Natural killer cell treated with Interleukin-12 subunit alpha and Interleukin-12 subunit beta and Interleukin-15 and Interleukin-18, amount 100 ng/mL, for 72 hours (primary cell): ENCODE measurements at places on chromosomes 7 and 10. TPM values are rescaled to one million over a fixed set of nuclear protein-coding genes. Genes with fewer than 3 reads are reported as not detected.

GRCh38 chr7:1848911-1849311 is 178.8 kb downstream of the ELFN1 start:
- peak; percentile 31 for DNase-seq
- H3K4me3 ChIP-seq = no peak overlapping the region
- H3K27ac ChIP-seq = no peak overlapping the region
- H3K27me3 ChIP-seq = no peaks in the 10 kb centered on the region
- H3K4me1 ChIP-seq = peaks cover 14% of the 10 kb centered on the region

DNA sequence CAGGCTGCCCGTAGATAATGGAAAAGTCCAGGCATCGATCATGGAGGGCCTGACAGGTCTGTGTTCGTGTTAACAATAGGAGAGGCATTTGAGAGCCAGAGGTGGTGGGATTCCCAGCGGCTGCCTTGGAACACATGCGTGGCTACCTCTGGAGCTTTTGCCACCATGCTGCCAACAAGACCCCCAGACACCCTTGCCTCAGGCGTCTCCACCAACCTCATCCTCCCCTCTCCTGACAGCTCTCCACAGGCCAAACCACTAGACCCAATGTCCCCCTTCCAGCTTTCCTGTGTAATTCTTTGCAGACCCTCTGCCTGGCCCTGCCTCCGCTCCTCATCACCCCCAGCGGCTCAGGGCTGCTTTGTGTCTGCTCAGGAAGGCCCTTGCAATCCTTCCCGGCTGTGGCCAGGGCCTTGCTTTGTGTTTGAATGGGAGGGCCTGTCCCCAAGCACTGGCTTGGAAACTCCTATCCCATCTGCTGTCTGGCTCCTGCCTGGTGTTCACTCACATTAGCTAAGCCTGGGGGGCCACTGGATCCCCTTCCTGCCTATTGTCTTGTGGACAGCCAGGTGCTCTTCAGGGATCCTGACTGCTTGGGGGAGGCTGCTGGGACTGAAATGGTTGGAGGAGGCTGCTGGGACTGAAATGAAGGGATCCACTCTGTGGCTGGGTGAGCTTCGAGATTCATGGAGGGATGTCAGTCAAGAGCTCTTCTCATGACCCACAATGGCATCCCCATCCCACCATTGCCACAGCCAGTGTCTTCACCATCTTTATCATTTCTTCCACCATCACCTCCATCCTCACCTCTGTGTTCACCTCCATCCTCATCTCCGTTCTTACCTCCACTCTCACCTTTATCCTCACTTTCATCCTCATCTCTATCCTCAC is 60.8 kb upstream of the ELN start:
- H3K36me3 ChIP-seq = peaks cover 14% of the 10 kb centered on the region
- H3K4me3 ChIP-seq = no peak overlapping the region
- H3K27me3 ChIP-seq = peaks cover 8% of the 10 kb centered on the region
- H3K27ac ChIP-seq = no peak overlapping the region
- no peaks in the 10 kb centered on the region for H3K4me1 ChIP-seq

The HOXA6 gene
- total RNA-seq = 0.81 TPM

The RNF133 gene
- total RNA-seq = not detected

- peak overlapping the region; percentile 32 for H3K4me3 ChIP-seq
- peaks cover 66% of the 10 kb centered on the region for H3K4me1 ChIP-seq
- peak overlapping the region; percentile 40 for H3K27ac ChIP-seq
- peaks cover 50% of the 10 kb centered on the region for H3K36me3 ChIP-seq
- H3K27me3 ChIP-seq = no peaks in the 10 kb centered on the region
These were observed 13.2 kb downstream of the WAC start for GRCh38 chr10:28545967-28546644.

DNA sequence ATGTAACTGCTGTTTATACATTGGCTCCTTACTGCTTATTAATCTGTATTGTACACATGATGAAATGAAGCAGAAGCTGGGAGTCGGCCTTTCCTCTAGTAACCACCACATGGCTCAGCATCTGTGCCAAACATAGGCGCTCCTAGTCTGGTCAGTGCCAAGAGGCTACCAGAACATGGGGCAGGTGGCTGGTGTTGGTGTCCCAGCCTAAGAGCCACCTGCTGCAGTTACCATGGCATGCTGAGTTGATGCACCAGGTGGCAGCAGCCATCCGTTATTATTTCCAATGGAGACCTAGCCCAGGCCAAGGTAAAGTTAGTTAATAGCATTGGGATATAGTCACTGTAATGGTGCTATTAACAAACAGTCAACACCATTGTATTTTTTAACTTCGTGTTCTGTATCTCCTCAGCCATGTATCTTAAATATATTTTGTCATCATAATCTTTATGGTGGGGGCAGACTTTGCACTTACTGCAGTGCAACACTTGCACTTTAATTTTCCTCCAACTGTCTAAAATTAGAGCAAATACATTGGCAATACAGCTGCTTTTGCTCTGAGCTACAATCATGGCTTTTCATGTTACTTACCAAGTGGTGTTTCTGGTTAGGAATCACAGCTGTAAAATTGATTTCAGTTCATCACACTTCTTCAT is 33.1 kb downstream of the HBP1 start:
- DNase-seq = no peak
- no peaks in the 10 kb centered on the region for H3K27me3 ChIP-seq
- no peak overlapping the region for H3K4me3 ChIP-seq
- H3K4me1 ChIP-seq = peaks cover 8% of the 10 kb centered on the region
- peaks cover 21% of the 10 kb centered on the region for H3K36me3 ChIP-seq

The POM121L12 gene
- not detected for total RNA-seq

DNA sequence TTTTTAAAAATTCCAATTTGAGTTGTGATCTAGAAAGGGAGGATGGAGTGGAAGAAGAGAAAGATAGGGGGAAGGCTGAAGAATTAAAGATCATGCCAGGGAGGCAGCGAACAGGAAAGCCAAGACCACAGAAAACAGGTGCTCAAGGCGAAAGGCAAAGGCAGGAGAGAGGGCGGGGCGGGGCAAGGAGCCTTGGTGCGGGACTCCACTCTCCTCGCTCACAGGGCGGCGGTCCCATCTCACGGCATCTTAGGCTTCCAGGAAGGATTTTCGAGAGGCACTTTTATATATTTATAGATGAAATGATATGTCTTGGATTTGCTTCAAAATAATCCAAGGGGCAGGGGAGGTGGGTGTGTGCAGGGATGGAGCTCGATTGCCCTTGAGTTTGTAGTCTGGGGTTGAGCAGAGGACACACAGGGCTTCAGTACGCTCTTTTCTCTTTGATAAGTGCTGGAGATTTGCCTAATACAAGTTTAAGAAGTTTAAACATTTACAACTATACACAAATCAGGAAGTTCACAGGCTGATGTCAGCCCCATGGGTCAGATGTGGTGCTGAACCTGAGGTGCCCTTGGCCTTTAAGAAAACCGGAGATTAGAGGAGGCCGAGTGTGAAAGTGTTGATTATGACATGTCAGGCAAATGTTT is 161.1 kb downstream of the PRKAG2 start:
- H3K4me3 ChIP-seq = no peak overlapping the region
- no peaks in the 10 kb centered on the region for H3K27me3 ChIP-seq
- H3K4me1 ChIP-seq = no peaks in the 10 kb centered on the region
- DNase-seq = no peak

- no peak overlapping the region for H3K4me3 ChIP-seq
- no peak for DNase-seq
- H3K36me3 ChIP-seq = no peaks in the 10 kb centered on the region
- H3K27ac ChIP-seq = no peak overlapping the region
- peaks cover 43% of the 10 kb centered on the region for H3K4me1 ChIP-seq
- no peaks in the 10 kb centered on the region for H3K27me3 ChIP-seq
These were observed 9.0 kb upstream of the PDK4 start for GRCh38 chr7:95605275-95605674.

DNA sequence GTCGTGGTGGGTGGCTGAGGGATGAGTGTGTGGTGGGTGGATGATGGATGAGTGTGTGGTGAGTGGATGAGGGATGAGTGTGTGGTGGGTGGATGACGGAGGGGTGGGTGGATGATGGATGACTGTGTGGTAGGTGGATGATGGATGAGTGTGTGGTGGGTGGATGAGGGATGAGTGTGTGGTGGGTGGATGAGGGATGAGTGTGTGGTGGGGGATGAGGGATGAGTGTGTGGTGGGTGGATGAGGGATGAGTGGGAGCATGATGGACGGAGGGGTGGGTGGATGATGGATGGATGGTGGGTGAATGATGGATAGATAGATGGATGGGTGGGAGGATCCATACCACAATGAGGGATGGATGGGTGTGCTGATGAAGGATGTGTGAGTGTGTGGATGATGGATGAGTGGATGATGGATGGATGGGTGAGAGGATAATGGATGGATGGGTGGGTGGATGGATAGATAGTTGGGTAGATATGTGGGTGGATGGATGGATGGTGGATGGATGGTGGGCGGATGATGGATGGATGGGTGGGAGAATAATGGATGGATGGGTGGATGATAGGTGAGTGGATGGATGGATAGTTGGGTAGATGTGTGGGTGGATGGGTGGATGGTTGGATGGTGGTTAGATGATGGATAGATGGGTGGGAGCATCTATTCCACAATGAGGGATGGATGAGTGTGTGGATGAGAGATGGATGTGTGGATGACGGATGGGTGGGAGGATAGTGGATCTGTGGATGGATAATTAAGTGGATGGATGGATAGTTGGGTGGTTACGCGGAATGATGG is 266.8 kb downstream of the CELF2 start:
- H3K27ac ChIP-seq = no peak overlapping the region
- no peaks in the 10 kb centered on the region for H3K27me3 ChIP-seq
- H3K4me1 ChIP-seq = peaks cover 5% of the 10 kb centered on the region
- H3K4me3 ChIP-seq = no peak overlapping the region

The PNPLA8 gene
- 16.3 TPM for total RNA-seq

The HOXA3 gene
- total RNA-seq = not detected

The SCD gene
- 51.4 TPM for total RNA-seq

The USP6NL gene
- 2.0 TPM for total RNA-seq

DNA sequence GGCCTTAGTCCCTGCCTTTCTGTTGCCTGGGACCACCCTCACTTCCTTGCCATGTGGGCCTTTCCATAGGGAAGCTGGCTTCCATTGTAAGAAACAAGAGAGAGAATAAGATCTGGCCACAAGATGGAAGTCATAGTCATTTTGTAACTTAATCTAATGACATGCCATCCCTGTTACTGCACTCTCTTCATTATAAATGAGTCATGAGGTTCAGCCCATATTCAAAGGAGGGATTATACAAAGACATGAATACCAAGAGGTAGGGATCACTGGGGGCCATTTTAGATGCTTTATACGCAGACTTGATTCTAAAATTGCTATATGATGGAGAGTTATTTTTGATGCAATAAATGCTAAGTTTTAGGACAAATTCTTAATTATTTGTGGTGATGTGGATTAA is 75.2 kb upstream of the CELF2 start:
- H3K36me3 ChIP-seq = no peaks in the 10 kb centered on the region
- no peak overlapping the region for H3K4me3 ChIP-seq
- H3K4me1 ChIP-seq = no peaks in the 10 kb centered on the region
- peaks cover 23% of the 10 kb centered on the region for H3K27me3 ChIP-seq
- DNase-seq = no peak

The ZNF487 gene
- total RNA-seq = 3.5 TPM

- H3K4me3 ChIP-seq = no peak overlapping the region
- DNase-seq = no peak
- H3K36me3 ChIP-seq = no peaks in the 10 kb centered on the region
- H3K27me3 ChIP-seq = no peaks in the 10 kb centered on the region
- no peaks in the 10 kb centered on the region for H3K4me1 ChIP-seq
These were observed 35.7 kb upstream of the SHH start for GRCh38 chr7:155847821-155848435.

GRCh38 chr10:79310911-79311573 is 36.2 kb upstream of the PPIF start:
- H3K36me3 ChIP-seq = peaks cover 6% of the 10 kb centered on the region
- peak overlapping the region; percentile 41 for H3K4me3 ChIP-seq
- peak overlapping the region; percentile 44 for H3K27ac ChIP-seq
- DNase-seq = no peak

GRCh38 chr10:61896854-61897661 is 4.4 kb upstream of the ARID5B start:
- no peaks in the 10 kb centered on the region for H3K27me3 ChIP-seq
- H3K4me1 ChIP-seq = peaks cover 40% of the 10 kb centered on the region
- DNase-seq = peak; percentile 80
- no peaks in the 10 kb centered on the region for H3K36me3 ChIP-seq

- no peak overlapping the region for H3K27ac ChIP-seq
- peaks cover 13% of the 10 kb centered on the region for H3K4me1 ChIP-seq
- no peak overlapping the region for H3K4me3 ChIP-seq
- H3K27me3 ChIP-seq = no peaks in the 10 kb centered on the region
- H3K36me3 ChIP-seq = no peaks in the 10 kb centered on the region
These were observed 40.1 kb upstream of the HBP1 start for GRCh38 chr7:107128748-107129147.

DNA sequence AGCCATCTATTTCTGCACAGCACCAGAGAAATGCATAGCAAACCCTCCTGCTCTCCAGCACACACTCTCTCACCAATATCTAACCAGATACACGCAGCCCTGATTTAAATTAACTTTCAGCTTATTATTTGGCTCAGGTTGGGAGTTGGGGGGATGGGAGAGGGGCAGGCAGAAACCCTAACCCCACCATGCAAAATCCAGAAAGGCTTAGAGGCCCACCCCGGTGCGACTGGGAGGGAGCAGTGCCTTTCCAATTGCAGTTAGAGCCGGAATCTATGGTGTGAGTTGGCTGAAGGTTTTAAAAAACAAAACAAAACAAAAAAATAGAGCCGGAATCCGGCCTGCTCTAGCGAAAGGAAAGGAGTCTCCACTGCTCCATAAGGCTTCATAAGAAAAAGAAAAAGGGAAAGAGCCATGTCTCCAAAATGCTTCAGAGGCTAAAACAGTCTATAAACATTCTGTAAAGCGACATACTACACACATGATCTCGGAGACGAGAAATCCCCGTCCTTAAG is 2.9 kb downstream of the IGF2BP3 start:
- H3K27me3 ChIP-seq = peaks cover 46% of the 10 kb centered on the region
- peaks cover 5% of the 10 kb centered on the region for H3K36me3 ChIP-seq
- H3K4me3 ChIP-seq = peak overlapping the region; percentile 76
- H3K4me1 ChIP-seq = peaks cover 27% of the 10 kb centered on the region
- H3K27ac ChIP-seq = no peak overlapping the region

GRCh38 chr10:92173996-92174395 is 116.9 kb downstream of the CPEB3 start:
- no peaks in the 10 kb centered on the region for H3K27me3 ChIP-seq
- no peaks in the 10 kb centered on the region for H3K4me1 ChIP-seq
- H3K27ac ChIP-seq = no peak overlapping the region
- H3K4me3 ChIP-seq = no peak overlapping the region

- no peak overlapping the region for H3K27ac ChIP-seq
- H3K4me1 ChIP-seq = no peaks in the 10 kb centered on the region
- no peaks in the 10 kb centered on the region for H3K36me3 ChIP-seq
- no peak overlapping the region for H3K4me3 ChIP-seq
- H3K27me3 ChIP-seq = no peaks in the 10 kb centered on the region
These were observed 515.4 kb downstream of the HTR7 start for GRCh38 chr10:90342480-90342879.

The ZP3 gene
- total RNA-seq = 8.4 TPM

DNA sequence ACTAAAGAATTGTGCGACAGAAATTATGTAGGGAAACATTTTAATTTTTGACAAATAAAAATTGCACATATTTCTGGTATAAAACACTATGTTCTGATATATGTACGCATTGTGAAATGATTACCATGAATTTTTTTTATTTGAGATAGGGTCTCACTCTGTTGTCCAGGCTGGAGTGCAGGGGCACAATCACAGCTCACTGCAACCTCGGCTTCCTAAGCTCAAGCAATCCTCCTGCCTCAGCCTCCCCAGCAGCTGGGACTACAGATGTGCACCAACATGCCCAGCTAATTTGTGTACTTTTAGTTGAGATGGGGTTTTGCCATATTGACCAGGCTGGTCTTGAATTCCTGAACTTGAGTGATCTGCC is 149.2 kb downstream of the FRMD4A start:
- peaks cover 18% of the 10 kb centered on the region for H3K4me1 ChIP-seq
- H3K27me3 ChIP-seq = peaks cover 46% of the 10 kb centered on the region
- no peak for DNase-seq
- peaks cover 4% of the 10 kb centered on the region for H3K36me3 ChIP-seq
- no peak overlapping the region for H3K27ac ChIP-seq

GRCh38 chr10:47042199-47042473 is 130.9 kb downstream of the PTPN20 start:
- H3K4me1 ChIP-seq = peaks cover 2% of the 10 kb centered on the region
- peak; percentile 6 for DNase-seq
- no peaks in the 10 kb centered on the region for H3K36me3 ChIP-seq
- H3K27ac ChIP-seq = no peak overlapping the region
